ENCODE measurements at places on chromosomes 7 and 10.

DNA sequence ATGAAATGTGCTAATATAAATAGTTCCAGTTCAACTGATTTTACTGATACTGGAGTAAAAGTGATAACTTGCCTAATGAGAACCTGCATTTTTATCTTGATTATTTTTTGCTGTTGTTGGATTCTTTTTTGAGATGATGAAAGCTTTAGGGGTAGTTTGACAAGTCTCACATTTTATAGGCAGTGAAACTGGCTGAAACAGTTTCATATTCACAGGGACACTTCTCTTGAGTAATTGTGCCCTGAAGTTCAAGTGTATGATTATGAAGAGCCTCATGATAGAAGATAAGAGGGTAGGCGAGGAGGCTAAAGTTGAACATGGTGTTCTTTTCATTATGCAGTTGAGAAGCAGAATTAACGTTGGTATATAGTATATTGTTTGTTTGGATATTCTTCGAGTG lies 5.1 kb downstream of the AUTS2 start:
- DNase-seq: no peak

- no peak for DNase-seq
Observed at GRCh38 chr10:127159648-127160245, 36.6 kb downstream of the INSYN2A start.

DNA sequence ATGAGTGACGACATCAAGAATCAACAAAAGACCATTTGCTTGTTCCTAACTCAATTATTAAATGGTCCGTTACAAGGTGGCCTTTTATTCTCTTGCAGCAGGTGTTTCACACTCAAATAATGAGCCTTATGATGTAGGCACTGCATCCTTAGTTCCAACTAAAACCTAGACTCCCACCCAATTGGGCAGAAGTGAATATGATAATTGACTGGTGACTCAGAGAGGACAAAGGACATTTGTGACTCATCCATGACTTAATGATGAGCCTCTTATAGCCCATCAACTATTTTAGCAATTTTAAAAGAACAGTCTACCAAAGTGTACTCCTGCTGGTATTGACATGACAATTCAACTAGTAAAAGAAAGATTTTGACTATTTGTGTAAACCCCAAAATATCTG lies 1027.8 kb upstream of the PHF14 start:
- no peak for DNase-seq

GRCh38 chr10:9621216-9621615 lies 1396.5 kb upstream of the CELF2 start:
- no peak for DNase-seq

DNA sequence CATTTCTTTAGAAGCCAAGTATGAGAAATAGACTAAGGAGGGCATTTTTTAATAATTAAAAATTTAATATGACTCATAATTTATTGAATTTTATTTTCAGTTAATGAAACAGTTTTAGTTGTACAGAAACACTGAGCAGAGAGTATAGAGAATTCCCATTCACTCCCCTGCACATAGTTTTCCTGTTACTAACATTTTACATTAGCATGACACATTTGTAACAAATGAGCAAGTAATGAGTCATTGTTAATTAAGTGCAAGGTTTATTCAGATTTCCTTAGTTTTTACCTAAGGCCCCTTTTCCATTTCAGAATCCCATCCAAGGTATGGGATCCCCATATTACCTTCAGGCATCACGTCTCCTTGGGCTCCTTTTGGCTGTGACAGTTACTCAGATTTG lies 271.5 kb upstream of the FZD8 start:
- DNase-seq: no peak

DNA sequence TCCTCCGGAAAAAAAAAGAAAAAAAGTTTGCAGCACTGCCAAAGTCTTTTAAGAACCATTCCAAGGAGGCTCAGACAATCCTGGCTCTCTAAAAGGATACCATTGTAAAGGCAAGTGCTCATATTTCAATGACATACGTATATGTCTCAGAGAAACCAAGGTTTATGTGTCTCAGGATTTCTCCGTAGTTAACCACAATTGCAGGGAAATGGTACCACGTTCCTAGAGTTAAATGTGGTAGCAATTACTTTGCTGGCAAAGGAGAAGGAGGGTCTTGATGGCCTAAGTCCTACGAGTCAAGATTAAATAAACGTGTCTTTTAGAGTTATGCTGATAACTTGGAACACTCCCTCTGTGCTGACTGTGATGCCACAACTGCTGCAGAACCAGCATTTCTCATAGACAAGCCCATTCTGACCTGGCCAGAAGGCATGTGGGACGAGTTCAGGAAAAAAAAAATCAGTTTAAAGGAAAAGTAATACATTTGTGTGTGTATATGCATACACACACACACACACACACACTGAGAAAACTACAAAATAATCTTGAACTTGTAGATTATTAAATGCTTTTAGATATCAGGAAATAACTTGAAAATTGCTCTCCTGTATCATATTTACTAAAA lies 245.9 kb downstream of the FGFR2 start:
- no peak for DNase-seq

DNA sequence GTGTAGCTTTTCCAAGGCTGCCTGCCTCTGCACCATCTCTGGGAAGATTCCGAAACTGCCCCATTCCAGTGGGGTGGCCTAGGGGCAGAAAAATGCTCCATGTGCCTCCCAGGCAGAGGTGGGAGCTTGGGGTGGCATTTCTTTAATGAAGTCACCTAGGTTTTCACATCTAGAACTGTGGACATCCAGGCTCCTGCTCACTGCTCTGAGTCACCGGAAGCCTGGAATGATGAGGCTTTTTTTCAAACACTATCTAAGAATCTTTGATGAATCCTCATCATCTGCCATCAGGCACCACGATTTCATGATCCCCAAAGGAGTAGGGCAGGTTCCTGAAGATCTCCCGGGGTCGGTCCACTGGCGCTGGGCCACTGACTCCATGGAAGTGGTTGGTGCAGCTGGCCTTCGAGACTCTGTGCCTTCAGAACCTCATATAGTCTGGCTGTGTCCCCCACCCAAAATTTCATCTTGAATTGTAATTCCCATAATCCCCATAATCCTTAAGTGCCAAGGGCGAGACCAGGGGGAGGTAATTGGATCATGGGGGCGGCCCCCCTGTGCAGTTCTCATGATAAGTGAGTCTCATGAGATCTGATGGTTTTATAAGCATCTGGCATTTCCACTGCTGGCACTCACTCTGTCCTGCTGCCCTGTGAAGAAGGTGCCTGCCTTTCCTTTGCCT lies 37.1 kb downstream of the MTURN start:
- DNase-seq: no peak

DNA sequence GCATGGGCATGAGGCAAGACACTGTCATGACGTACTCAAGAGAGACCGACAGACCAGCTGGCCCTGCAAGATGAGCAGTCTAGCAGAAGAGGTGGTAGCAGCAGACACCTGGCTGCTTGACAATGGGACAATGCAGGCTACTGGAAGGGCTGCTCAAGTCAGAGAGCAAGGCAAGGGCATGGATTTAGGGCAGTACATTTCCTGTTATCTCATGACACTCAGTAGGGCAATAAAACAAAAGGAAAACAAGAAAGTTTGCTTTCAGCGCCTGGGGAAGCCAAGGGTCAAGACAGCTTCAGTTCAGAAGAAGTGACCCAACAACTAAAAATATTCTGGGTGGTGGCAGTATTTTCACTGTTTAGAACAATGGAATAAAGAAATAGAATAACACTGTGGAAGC lies 331.8 kb upstream of the PHYHIPL start:
- no peak for DNase-seq
